CD14-positive monocyte (primary cell): ENCODE measurements at places on chromosomes 3 and 15. TPM values are rescaled to one million over a fixed set of nuclear protein-coding genes. Genes with fewer than 3 reads are reported as not detected.
A peak's percentile ranks its signal among the peaks of the same experiment; 100 is the strongest.

GRCh38 chr3:60933824-60934223 lies 317.4 kb downstream of the FHIT start:
- no peak overlapping the region for H3K4me3 ChIP-seq
- no peak for DNase-seq
- H3K27ac ChIP-seq, result no peak overlapping the region
- H3K36me3 ChIP-seq, result no peaks in the 10 kb centered on the region
- H3K4me1 ChIP-seq, result no peaks in the 10 kb centered on the region

DNA sequence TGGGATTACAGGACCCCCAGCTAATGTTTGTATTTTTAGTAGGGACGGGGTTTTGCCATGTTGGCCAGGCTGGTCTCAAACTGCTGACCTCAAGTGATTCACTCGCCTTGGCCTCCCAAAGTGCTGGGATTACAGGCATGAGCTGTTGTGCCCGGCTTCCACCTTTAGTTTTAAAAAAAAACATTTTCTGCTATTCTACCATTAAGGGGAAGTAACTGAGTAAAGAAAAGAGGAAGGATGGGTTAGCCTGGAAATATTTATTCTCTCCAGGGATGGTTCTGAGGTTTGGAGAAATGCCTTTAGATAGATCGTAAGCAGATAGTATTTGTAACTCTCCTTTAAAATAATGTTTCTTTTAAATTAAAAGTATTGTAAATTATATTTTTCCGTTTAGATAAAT lies 3.1 kb downstream of the AP4E1 start:
- peaks cover 43% of the 10 kb centered on the region for H3K4me1 ChIP-seq
- peaks cover 42% of the 10 kb centered on the region for H3K36me3 ChIP-seq
- peak overlapping the region; percentile 13 for H3K4me3 ChIP-seq
- DNase-seq, result peak; percentile 72
- no peaks in the 10 kb centered on the region for H3K27me3 ChIP-seq
- H3K27ac ChIP-seq, result peak overlapping the region; percentile 35

Gene FRMD5
- not detected for polyA plus RNA-seq

Gene IL12A
- 0.33 and 0.67 TPM in 2 replicates for polyA plus RNA-seq

DNA sequence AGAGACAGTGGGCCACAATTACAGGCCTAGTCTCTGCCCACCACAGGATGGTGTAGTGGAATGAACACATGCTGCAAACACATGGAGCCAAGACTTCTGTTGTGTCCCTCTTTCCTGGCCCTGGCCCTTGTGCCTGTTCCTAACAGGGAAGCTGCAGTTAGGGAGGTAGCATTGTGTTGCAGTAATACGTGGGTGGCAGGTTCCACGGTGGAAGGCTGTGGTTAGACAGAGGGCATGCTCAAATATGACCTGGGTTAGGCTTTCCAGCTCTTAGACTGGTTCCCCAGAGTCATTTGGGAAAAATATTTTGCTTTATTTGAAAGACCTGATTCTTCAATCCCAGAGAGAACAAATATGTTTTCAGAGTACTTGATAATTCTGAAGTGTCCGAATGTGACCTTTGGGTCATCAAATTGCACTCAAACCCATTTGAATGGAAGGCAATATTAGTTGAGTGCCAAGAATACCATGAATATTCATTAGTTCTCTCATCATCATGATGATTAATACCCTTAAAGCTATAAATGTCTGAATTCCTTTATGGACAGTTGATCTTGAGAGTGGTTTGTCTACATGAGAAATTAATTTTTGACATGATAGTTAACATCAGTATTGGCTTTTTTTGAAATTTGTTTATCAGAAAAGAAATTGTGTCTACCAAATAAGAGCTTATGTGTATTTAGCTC lies 28.5 kb downstream of the PLAAT1 start:
- no peak overlapping the region for H3K4me3 ChIP-seq
- H3K27me3 ChIP-seq, result no peaks in the 10 kb centered on the region
- H3K36me3 ChIP-seq, result no peaks in the 10 kb centered on the region
- no peaks in the 10 kb centered on the region for H3K4me1 ChIP-seq
- no peak overlapping the region for H3K27ac ChIP-seq
